ENCODE measurements at places on chromosomes 4 and X. TPM values are rescaled to one million over a fixed set of nuclear protein-coding genes. Genes with fewer than 3 reads are reported as not detected.

KLHL4 gene
- not detected for total RNA-seq

RAB33A gene
- not detected for total RNA-seq

ZBTB49 gene
- 3.7 TPM for total RNA-seq

MTHFD2L gene
- 11.0 TPM for total RNA-seq

NWD2 gene
- total RNA-seq: not detected

SSX4B gene
- total RNA-seq: not detected

CABS1 gene
- not detected for total RNA-seq

SOD3 gene
- 175 TPM for total RNA-seq

TRIM61 gene
- total RNA-seq: 2.4 TPM

PORCN gene
- total RNA-seq: 12.6 TPM

BMP3 gene
- 3.1 TPM for total RNA-seq

DNA sequence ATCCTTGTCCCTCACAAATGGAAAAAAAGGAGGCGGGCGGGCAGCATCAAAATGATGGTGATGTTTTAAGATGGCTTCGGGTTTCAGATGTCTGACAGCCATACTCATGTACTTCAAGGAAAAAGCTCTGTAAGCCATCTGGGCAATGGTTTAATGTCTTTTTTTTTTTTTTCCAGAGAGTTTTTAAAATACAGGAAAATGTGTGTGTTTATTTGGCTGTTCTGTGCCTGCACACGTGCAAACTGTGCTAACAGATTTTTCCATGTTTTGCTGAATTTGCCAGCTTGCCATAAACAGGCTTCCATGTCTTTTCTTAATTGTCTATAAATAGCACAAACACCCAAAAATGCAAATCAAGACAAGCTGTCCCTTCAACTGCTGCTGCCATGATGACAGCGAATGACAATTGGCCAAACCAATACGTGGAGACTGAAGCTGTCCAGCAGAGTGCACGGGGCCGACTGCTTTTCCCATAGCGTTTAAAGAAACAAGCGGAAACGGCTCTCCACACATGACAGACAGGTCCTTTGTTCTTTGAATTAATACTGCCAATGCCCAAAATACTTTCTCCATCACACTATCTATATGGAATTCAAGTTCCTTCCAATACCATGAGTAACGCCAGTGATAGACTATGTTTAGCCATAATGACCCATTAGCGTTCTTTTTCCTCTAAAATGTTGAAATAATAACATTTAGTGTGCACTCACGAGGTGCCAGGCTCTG is 35.7 kb downstream of the AFAP1 start:
- no peaks in the 10 kb centered on the region for H3K36me3 ChIP-seq
- H3K4me1 ChIP-seq: peaks cover 6% of the 10 kb centered on the region
- no peak for DNase-seq
- no peak overlapping the region for H3K4me3 ChIP-seq
- no peak overlapping the region for H3K27ac ChIP-seq
- no peaks in the 10 kb centered on the region for H3K27me3 ChIP-seq

DNA sequence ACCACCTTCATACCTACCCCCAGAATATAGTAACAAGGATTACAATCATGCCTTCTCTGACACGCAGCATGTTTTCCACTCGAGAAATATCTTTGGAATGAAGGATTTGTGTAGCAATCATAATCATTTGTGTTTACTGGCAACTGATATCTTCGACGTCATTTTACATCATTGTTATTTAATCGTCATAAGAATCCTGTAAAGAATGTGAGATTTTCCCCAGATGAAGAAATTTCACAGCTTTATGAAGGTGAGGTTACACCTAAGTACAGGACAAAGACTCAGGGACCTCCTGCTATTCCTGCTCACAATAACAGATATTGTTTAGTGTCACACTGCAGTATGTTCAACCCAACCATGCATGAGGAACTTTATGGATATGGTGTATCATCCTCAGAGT is 198.2 kb upstream of the LDB2 start:
- H3K36me3 ChIP-seq: no peaks in the 10 kb centered on the region
- no peak overlapping the region for H3K4me3 ChIP-seq
- no peaks in the 10 kb centered on the region for H3K27me3 ChIP-seq
- no peak for DNase-seq
- peaks cover 4% of the 10 kb centered on the region for H3K4me1 ChIP-seq
- no peak overlapping the region for H3K27ac ChIP-seq

DNA sequence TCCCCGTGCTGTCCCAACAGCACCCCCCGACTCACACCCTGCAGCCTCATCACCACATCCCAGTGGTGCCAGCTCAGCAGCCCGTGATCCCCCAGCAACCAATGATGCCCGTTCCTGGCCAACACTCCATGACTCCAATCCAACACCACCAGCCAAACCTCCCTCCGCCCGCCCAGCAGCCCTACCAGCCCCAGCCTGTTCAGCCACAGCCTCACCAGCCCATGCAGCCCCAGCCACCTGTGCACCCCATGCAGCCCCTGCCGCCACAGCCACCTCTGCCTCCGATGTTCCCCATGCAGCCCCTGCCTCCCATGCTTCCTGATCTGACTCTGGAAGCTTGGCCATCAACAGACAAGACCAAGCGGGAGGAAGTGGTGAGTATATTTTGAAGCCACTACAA is 5.4 kb downstream of the AMELX start:
- no peaks in the 10 kb centered on the region for H3K27me3 ChIP-seq
- no peak overlapping the region for H3K4me3 ChIP-seq
- no peak overlapping the region for H3K27ac ChIP-seq
- no peaks in the 10 kb centered on the region for H3K4me1 ChIP-seq
- no peak for DNase-seq
- no peaks in the 10 kb centered on the region for H3K36me3 ChIP-seq

GRCh38 chr4:141511055-141511454 is 125.3 kb upstream of the IL15 start:
- no peaks in the 10 kb centered on the region for H3K36me3 ChIP-seq
- H3K4me1 ChIP-seq: no peaks in the 10 kb centered on the region
- no peak overlapping the region for H3K4me3 ChIP-seq
- no peak for DNase-seq
- no peak overlapping the region for H3K27ac ChIP-seq

GRCh38 chr4:112938461-112939058 is 110.9 kb upstream of the ANK2 start:
- H3K4me1 ChIP-seq: no peaks in the 10 kb centered on the region
- no peak overlapping the region for H3K27ac ChIP-seq
- no peaks in the 10 kb centered on the region for H3K36me3 ChIP-seq

DNA sequence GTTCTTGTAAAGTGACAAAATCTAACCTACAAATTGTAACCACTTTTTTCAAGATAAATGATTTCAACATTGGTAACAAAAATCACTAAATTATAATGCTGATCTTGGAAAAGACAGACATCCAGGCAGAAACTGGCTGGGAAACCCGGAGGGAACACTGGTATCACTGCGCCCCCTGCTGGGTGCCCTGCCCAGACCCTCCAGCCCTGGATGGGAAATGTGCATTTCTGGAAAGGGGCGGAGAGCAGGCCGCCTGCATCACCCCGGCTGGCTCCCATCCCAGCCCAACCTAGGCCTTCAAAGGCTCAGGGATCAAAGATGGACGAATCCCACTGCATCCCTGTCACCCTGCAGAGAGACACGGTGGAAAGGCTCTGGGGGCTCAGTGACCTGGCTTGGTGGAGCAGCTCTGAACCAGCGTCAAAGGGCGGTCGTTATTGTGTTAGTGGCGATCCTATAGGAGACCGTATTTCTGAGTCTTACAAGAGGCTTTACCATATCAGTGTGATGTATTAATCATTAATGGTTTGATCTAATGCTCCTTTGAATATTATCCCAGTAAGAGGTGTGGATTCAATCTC is 37.3 kb downstream of the ACOX3 start:
- H3K4me1 ChIP-seq: peaks cover 17% of the 10 kb centered on the region
- H3K27ac ChIP-seq: peak overlapping the region; percentile 37
- H3K36me3 ChIP-seq: peaks cover 42% of the 10 kb centered on the region
- no peaks in the 10 kb centered on the region for H3K27me3 ChIP-seq
- no peak overlapping the region for H3K4me3 ChIP-seq

GRCh38 chrX:30864383-30864785 is 24.7 kb downstream of the TAB3 start:
- H3K36me3 ChIP-seq: no peaks in the 10 kb centered on the region
- no peaks in the 10 kb centered on the region for H3K4me1 ChIP-seq
- H3K4me3 ChIP-seq: no peak overlapping the region
- no peak for DNase-seq

DNA sequence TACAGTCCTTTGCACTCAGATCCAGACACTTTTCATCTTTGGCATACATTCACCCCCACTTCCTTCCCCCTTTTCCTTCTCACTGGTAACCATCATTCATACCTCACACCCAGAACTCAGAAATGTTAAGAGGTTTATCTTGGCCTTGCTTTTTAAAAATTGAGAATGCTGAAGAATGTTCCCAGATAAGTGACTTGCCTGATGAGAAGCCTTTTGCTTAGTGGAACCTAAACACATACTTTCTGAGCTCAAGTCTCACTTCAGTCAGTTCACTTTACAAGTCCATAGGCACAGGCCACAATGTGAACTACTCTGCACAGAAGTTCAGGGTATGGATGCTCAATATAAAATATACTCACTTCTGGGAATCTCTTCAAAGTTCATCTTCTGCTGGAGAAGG is 129.4 kb downstream of the GRIA3 start:
- no peak for DNase-seq
- H3K4me1 ChIP-seq: no peaks in the 10 kb centered on the region
- no peaks in the 10 kb centered on the region for H3K27me3 ChIP-seq
- no peaks in the 10 kb centered on the region for H3K36me3 ChIP-seq
- H3K27ac ChIP-seq: no peak overlapping the region
- no peak overlapping the region for H3K4me3 ChIP-seq

GRCh38 chr4:1899149-1900086 is 28.2 kb downstream of the NSD2 start:
- H3K4me3 ChIP-seq: no peak overlapping the region
- peaks cover 11% of the 10 kb centered on the region for H3K36me3 ChIP-seq
- H3K4me1 ChIP-seq: no peaks in the 10 kb centered on the region
- H3K27me3 ChIP-seq: no peaks in the 10 kb centered on the region
- H3K27ac ChIP-seq: no peak overlapping the region
- peak; percentile 65 for DNase-seq

GRCh38 chr4:17763416-17763815 is 18.0 kb downstream of the FAM184B start:
- no peaks in the 10 kb centered on the region for H3K27me3 ChIP-seq
- H3K4me3 ChIP-seq: no peak overlapping the region
- no peaks in the 10 kb centered on the region for H3K36me3 ChIP-seq
- DNase-seq: no peak

GRCh38 chr4:184843984-184844554 is 18.3 kb upstream of the ACSL1 start:
- no peak overlapping the region for H3K27ac ChIP-seq
- H3K4me1 ChIP-seq: peaks cover 6% of the 10 kb centered on the region
- DNase-seq: no peak
- H3K27me3 ChIP-seq: no peaks in the 10 kb centered on the region
- no peak overlapping the region for H3K4me3 ChIP-seq

DNA sequence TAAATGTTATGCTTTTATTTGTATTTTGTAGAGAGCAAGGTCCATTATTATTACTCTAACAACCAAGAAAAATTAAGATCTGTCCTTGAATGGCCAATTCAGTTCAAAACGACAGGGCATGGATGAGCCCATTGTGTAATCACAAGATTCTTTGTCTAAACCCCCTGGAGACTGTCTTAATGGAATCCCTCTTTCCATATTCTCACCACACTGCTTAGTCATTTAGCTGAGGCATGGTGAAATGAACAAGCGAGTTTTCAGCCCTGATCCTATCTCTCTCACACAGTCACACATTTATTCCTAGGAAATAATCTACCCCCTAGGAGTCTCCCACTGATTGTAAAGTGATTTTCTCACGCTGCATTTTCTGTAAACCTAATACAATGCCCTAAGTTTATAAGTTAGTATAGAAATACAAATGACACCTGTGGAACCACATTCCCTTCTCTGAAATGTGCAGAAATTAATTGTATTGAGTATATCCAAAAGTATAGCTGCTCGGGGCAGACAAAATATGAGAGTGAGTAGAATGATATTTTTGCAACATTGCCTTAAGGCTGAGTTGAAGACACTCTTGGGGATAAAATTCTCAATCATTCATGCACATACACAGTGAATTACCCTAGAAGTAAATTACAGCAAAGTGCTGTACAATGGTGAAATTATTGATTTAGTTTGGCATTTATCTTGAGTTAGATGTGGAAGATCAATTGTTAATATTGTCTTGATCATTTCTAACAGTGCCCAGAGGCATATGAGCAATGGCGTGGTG is 119.7 kb upstream of the PCDH7 start:
- no peaks in the 10 kb centered on the region for H3K36me3 ChIP-seq
- no peaks in the 10 kb centered on the region for H3K4me1 ChIP-seq
- no peak for DNase-seq
- no peak overlapping the region for H3K27ac ChIP-seq

DNA sequence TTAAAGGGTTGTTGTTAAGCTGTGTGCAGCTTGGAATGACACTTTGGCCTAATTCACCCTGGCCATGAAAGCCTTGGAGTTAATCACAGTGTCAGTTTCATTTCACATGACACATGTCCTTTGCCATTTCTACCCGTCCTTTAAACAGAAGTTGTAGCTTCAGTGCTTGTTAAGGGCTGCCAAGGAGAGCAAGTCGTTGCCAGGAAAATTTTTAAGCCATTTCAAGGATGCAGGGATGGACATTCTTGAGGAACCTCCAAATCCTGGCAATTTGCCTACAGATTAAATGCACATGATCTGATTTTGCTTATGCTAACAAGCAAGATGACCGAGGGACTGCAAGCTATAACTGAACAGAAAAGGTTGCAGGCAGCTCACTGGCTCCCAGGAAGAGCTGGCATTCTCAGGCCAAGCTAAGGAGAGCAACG is 40.5 kb downstream of the SETD7 start:
- H3K27me3 ChIP-seq: no peaks in the 10 kb centered on the region
- H3K4me1 ChIP-seq: no peaks in the 10 kb centered on the region
- H3K27ac ChIP-seq: no peak overlapping the region

DNA sequence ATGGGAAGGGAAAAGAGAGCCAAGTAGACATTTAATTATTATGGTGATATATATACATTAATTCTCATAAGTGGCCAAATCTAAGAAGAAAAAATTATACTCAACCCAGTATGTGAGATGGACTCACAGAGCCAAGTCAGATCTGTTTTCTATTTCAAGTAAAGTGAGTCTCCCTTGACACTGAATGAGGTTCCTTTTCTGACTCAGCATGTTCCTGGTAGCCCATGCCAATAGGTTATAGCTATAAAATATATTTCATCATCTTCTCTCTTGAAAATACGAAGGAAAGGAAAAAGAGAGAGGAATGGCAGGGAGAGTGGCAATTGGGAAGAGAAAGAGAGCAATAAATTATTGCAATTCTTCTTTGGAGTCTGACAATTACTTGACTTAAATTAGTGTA is 68.8 kb upstream of the GRIA2 start:
- H3K4me1 ChIP-seq: no peaks in the 10 kb centered on the region
- no peaks in the 10 kb centered on the region for H3K27me3 ChIP-seq
- DNase-seq: no peak
- H3K27ac ChIP-seq: no peak overlapping the region
- no peak overlapping the region for H3K4me3 ChIP-seq
- no peaks in the 10 kb centered on the region for H3K36me3 ChIP-seq

DNA sequence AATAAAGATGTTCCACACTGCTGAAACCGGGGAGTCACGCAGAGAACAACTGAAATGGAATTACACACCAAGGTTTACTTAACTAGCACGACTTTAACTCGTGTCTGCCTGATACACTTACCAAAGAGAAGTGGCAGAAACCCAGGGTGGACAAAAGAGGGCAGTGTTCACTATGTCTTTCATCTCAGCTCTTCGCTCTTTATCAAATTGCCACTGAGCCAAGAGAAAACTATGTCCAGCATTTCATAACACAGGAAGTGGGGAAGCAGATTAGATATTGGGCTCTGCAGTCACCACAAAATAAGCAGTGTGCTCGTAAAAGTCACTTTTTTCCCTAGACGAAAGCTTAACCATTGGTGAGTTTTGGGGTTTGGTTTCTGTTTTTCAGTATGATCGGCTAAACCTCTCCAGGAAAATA is 155.7 kb downstream of the CHIC2 start:
- peaks cover 17% of the 10 kb centered on the region for H3K4me1 ChIP-seq
- H3K36me3 ChIP-seq: no peaks in the 10 kb centered on the region
- peak overlapping the region; percentile 27 for H3K27ac ChIP-seq
- no peaks in the 10 kb centered on the region for H3K27me3 ChIP-seq
- peak; percentile 40 for DNase-seq

Data from upper lobe of left lung (tissue), 6 donors.